Activated naive CD8-positive, alpha-beta T cell treated with anti-CD3 and anti-CD28 coated beads for 36 hours (primary cell): ENCODE measurements at places on chromosomes 2 and 18. TPM values are rescaled to one million over a fixed set of nuclear protein-coding genes. Genes with fewer than 3 reads are reported as not detected.

ACVR2A gene
- total RNA-seq = 1.6 TPM

SUPT7L gene
- 26.6 TPM for total RNA-seq

SP110 gene
- total RNA-seq = 87.6 TPM

MOGAT1 gene
- not detected for total RNA-seq

ZNF804A gene
- total RNA-seq = not detected

TUBB8B gene
- not detected for total RNA-seq

PARD6G gene
- 0.26 TPM for total RNA-seq

CIDEA gene
- total RNA-seq = not detected

DNA sequence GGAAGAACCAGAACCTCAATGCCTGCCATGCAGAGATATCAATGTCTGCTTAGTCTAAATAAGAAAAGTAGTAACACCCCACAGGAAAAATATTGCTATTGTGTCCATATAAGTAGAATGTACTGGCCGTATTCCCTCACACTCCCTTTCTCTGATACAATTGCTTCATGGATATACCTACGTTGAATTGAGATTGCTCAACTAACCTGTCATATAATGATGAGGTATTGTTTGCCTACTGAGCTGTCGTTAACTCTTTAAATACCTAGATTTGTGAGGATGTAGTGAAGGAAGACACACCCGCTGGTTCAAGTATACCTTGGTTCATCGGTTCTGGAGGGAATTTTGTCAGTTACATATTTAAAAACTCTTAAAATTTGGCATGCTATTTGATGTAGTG, 480.7 kb upstream of the TCF4 start:
- no peaks in the 10 kb centered on the region for H3K4me1 ChIP-seq
- peaks cover 7% of the 10 kb centered on the region for H3K27me3 ChIP-seq
- no peaks in the 10 kb centered on the region for H3K36me3 ChIP-seq
- H3K4me3 ChIP-seq = no peak overlapping the region
- DNase-seq = no peak

DNA sequence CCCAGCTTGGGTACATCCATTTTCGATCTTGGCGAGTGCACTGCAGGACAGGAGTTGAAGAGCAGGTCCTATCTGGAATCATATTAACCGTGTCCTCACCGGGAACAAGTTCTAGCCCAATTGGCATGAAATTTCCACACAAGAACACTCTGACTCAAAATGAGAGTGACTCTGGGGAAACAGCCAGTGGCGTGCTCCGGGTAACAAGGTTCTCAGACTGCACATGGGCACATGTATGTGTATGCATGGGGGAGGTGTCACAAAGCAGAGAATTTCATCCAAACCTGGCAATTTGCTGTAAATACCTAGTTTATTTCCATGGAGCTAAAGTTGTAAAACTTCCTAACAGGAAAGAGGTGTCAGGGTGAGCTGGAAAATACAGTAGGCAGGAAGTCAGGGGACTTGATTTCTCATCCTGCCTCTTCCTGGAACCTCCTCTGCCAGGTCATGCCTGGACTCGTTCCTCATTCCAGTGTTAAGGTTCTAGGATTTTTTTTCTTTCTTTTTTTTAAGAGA, 1.7 kb downstream of the TUBB6 start:
- no peak overlapping the region for H3K27ac ChIP-seq
- no peak for DNase-seq
- H3K36me3 ChIP-seq = peaks cover 14% of the 10 kb centered on the region
- peaks cover 55% of the 10 kb centered on the region for H3K27me3 ChIP-seq
- H3K4me3 ChIP-seq = no peak overlapping the region

- peaks cover 23% of the 10 kb centered on the region for H3K36me3 ChIP-seq
- H3K4me1 ChIP-seq = no peaks in the 10 kb centered on the region
- H3K27me3 ChIP-seq = no peaks in the 10 kb centered on the region
- no peak for DNase-seq
- H3K27ac ChIP-seq = no peak overlapping the region
Measured at GRCh38 chr2:233832414-233832813, 21.9 kb downstream of the HJURP start.

DNA sequence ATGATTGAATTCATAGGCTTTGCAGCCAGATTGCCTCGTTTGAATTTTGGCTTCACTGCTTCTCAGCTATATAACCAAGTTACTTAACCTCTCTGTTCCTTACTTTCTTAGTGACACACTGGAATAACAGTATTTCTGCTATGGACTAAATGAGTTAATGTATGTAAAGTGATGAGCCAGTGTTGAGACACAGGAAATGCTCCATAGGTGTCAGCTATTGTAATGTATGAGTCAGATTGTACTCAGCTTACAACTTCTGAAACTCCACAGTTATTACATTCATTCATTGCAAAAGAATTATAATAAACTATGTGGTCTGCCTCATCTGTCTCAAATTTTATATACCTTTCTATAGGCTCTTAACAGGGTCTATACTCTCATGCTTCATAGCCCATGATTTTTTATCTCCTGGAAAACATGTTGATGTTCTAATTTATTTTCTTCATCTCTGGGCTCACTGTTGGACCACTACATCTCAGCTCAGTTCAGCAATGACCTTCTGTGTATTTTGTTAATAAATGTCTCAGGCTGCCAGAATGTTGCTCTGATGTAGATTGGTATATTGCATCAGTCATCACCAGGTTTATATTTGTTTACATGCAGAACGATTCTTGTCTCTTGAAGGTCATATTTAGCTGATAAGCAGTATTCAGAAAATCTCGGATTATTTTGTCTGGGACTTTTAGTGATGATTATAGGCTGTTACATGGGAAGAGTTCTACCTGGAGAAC, 76.2 kb downstream of the MAP3K20 start:
- DNase-seq = no peak
- H3K27ac ChIP-seq = no peak overlapping the region
- peaks cover 23% of the 10 kb centered on the region for H3K27me3 ChIP-seq
- H3K4me1 ChIP-seq = peaks cover 35% of the 10 kb centered on the region

DNA sequence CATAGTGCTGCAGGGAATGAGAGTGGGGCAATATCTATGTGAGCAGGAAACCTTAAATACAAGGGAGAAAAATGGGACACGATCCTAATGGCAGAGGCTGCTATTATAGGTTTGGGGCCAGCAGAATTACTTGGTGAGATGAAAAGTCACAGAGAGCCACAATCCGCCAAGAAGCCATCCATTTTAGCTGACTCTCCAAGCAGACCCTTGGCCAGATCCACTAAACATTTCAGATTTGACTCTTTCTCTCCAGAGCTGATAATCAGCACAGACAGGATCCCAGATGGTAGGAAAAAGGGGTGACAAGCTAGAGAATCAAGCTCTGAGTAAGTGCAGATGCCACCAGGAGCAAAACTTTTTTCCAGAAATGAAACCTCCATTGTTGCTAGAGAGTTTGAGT, 61.5 kb downstream of the MAPK4 start:
- H3K4me3 ChIP-seq = no peak overlapping the region
- no peak for DNase-seq
- H3K36me3 ChIP-seq = no peaks in the 10 kb centered on the region

GRCh38 chr2:8538531-8538930, 143.3 kb upstream of the ID2 start:
- no peaks in the 10 kb centered on the region for H3K36me3 ChIP-seq
- DNase-seq = no peak
- no peak overlapping the region for H3K27ac ChIP-seq
- no peak overlapping the region for H3K4me3 ChIP-seq

DNA sequence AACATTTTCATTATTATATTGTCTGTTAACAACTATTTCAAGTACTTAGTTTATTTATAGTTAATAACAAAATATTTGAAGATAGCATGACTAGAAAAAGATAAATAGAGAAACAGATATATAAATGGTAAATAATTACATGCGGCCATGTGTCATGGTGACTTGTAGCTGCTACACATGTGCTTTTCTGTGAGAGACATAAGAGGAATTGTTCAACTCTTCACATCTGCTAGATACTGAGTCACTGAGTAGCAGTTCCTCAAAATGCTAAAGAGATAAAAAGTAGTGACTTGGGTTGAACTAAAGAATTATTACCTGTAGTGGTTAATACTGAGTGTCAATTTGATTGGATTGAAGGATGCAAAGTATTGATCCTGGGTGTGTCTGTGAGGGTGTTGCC, 37.5 kb upstream of the SCN9A start:
- no peak for DNase-seq
- H3K4me1 ChIP-seq = no peaks in the 10 kb centered on the region
- H3K36me3 ChIP-seq = no peaks in the 10 kb centered on the region
- H3K4me3 ChIP-seq = no peak overlapping the region
- H3K27me3 ChIP-seq = no peaks in the 10 kb centered on the region

GRCh38 chr2:240887631-240888030, 8.3 kb downstream of the MAB21L4 start:
- H3K36me3 ChIP-seq = no peaks in the 10 kb centered on the region
- no peaks in the 10 kb centered on the region for H3K27me3 ChIP-seq
- no peak overlapping the region for H3K27ac ChIP-seq
- H3K4me3 ChIP-seq = no peak overlapping the region
- no peaks in the 10 kb centered on the region for H3K4me1 ChIP-seq

DNA sequence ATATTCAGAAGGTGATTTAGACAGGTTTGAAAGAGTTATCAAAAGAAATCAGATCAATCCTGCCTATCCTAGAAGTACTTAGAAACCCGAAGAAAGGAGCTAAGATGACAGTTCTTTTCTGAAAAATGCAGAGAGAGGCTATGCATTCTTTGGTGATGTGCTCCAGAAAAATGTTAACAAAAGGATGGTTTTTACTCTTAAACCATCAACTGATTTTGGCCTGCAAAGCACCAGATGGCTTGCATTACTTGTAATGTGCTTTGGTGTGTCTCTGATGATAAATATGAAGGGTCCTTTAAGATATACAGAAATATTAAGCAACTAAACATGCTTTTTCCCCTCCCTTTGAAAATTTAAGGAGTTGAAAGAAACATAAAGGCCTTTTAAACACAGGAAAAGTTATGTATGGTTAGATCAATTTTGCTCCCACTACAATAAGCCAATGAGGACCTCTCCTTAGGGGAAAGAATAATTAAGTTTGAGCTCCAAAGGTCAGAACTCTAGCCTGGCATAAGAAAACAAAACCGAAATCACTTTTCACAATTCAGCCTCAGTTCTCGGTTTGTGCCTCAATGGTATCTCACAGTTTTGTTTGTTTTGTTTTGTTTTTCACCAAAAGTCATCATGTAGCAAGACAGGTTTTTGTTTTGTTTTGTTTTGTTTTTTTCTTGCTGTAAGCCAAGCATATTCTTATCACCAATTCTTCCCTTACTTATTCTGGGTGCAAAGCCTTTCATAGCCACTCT, 302.4 kb upstream of the NT5C1B start:
- no peak overlapping the region for H3K27ac ChIP-seq
- no peaks in the 10 kb centered on the region for H3K4me1 ChIP-seq
- H3K36me3 ChIP-seq = peaks cover 4% of the 10 kb centered on the region
- H3K4me3 ChIP-seq = no peak overlapping the region
- no peaks in the 10 kb centered on the region for H3K27me3 ChIP-seq

- H3K4me3 ChIP-seq = no peak overlapping the region
- peaks cover 72% of the 10 kb centered on the region for H3K4me1 ChIP-seq
- DNase-seq = no peak
- H3K27me3 ChIP-seq = no peaks in the 10 kb centered on the region
- H3K36me3 ChIP-seq = peaks cover 42% of the 10 kb centered on the region
Measured at GRCh38 chr2:230912724-230913123, 12.3 kb downstream of the GPR55 start.

DNA sequence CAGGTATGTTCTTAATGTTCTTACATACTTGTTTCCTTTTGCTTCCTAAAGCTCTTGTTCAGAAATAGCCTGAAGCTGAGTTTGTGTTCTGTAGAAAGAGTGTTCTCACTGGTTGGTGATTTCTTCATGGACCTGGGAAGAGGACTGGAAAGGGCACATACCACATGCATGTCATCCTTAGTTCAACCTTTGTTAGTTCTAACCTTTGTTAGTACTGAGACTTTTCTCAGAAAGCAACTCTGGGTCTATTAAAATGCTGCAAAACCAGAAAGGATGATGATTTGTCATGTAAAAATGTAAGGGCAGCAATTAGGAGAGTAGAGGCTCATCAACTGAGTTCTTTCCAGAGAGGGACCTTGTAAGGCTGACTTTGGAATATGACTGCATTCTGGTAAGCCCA, 2.5 kb upstream of the FAP start:
- no peak overlapping the region for H3K4me3 ChIP-seq
- H3K27me3 ChIP-seq = peaks cover 24% of the 10 kb centered on the region
- H3K27ac ChIP-seq = no peak overlapping the region
- no peaks in the 10 kb centered on the region for H3K4me1 ChIP-seq

DNA sequence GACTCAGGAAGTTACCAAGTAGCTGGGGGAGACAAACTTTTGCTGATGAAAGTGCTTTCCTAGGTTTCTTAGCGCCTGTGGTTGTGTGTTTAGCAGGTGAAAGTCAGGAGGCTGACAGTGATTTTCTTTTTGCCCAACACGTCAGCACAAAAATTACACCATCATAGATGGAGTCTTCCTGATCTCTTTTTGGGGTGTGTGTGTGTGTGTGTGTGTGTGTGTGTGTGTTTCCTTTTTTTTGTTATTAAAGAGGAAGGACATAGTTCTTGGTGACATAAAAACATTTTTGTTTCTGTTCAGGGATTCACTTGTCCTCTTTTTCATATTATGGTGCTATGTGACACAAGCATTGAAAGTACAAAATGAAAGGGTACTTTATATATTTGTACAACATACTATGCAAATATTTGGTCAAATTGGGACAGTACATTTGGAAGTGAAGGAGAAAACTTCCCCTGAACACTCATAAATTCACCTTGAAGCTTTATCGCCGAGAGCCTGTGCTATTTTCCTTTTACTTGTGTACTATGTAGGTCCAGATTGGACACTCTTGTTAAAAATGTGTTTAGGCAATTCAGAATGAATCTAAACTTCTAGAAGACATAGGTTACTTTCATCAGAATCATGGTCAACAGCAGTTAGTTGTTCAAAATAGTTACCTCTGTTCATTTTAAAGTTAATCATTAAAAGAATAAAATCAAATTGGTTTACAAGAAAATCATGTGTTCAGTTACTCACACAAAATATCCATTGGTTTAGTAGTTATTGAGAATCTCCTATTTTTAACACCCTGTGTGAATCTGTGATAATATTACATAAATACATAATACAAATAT, 491.9 kb downstream of the IRS1 start:
- no peaks in the 10 kb centered on the region for H3K4me1 ChIP-seq
- peaks cover 16% of the 10 kb centered on the region for H3K27me3 ChIP-seq
- H3K4me3 ChIP-seq = no peak overlapping the region
- H3K36me3 ChIP-seq = no peaks in the 10 kb centered on the region

- H3K27me3 ChIP-seq = no peaks in the 10 kb centered on the region
- no peak overlapping the region for H3K27ac ChIP-seq
- H3K36me3 ChIP-seq = no peaks in the 10 kb centered on the region
Measured at GRCh38 chr18:10234281-10234680, 220.2 kb upstream of the APCDD1 start.

GRCh38 chr2:221517696-221518151, 54.4 kb downstream of the EPHA4 start:
- no peak overlapping the region for H3K27ac ChIP-seq
- H3K4me3 ChIP-seq = no peak overlapping the region
- no peaks in the 10 kb centered on the region for H3K27me3 ChIP-seq
- no peaks in the 10 kb centered on the region for H3K36me3 ChIP-seq
- H3K4me1 ChIP-seq = peaks cover 11% of the 10 kb centered on the region

DNA sequence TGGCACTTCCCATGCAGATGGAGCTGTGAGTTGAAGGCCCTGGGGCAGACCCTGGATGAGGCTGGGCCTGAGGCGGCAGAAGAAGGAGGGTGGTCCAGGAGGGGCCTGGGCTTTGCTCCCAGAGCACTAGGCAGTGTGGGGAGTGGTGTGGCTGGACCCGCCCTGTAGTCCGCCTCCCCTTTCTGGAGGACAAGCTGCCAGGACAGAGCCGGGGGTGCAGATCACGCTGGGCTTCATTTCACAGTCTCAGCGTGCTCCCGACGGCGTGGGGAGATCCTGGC, 49.8 kb downstream of the PTGR3 start:
- H3K4me3 ChIP-seq = no peak overlapping the region
- DNase-seq = no peak
- H3K4me1 ChIP-seq = peaks cover 8% of the 10 kb centered on the region
- H3K27me3 ChIP-seq = no peaks in the 10 kb centered on the region
- H3K27ac ChIP-seq = peak overlapping the region; percentile 32
- H3K36me3 ChIP-seq = peaks cover 2% of the 10 kb centered on the region
